Stimulated activated CD4-positive, alpha-beta T cell treated with anti-CD3 and anti-CD28 coated beads, Interleukin-2, amount 100 ng/mL, for 4 hours (primary cell): ENCODE measurements at places on chromosomes 12 and 14.

DNA sequence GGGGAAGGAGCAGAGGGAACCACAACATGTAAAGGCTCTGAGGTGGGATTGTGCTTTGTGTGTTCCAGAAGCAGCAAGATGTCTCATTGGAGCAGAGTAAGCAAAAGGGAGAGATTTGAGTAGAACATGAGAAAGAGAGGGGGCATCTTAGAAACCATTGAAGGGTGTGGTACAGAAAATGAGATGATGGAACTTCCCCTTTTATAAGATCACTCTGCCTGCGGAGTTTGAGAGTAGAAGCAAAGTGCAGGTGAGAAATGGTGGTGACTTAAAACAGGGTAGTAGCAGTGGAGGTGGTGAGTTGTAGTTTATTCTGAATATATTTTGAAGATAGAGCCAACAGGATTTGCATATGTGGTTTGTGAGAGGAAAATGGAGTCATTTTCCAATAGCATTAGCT is 56.0 kb downstream of the FBXO34 start:
- no peak for DNase-seq

GRCh38 chr14:26130690-26131089 is 467.1 kb downstream of the NOVA1 start:
- DNase-seq, result no peak

GRCh38 chr12:22691319-22691718 is 66.3 kb downstream of the ETNK1 start:
- DNase-seq, result no peak

DNA sequence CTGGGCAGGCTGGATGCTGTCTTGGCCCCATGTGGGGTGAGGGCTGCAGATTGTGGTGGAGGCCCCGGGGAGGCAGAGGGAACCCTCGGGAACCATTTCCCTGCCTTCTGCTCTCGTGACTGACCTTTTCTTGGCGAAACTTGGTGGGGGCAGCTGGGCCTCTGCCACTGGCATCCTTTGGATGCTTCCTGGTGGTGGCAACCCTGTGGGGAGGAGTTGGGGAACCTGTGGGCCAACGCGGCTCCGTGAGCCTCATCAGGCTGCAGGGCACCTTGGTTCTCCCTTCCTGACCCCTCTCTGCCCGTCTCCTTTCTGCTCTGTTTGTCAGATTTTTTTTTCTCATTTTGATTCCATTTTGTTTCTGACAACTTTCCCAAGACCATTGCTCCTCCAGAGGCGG is 14.4 kb downstream of the TMEM121 start:
- DNase-seq, result no peak

DNA sequence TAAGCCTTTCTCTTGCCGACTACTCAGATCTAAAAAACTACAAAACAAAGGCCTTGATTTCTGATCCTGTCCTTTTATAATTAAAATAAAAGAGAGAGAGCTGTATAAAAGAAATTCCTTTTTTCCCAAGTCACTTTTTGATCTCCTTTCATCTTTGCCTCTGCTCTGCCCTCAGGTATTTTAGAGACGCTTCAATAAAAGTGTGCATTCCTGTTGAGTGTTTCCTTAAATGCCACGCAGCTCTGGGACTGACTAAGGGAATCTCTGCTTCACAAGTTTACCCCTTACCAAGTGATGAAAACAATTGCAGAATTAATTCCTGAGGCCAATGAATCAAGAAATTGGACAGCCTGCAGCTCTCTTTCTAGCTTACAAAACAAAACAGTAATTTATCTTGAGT is 1109.8 kb downstream of the TMTC2 start:
- DNase-seq, result no peak
